ENCODE measurements at places on chromosomes 12 and 14.

DNA sequence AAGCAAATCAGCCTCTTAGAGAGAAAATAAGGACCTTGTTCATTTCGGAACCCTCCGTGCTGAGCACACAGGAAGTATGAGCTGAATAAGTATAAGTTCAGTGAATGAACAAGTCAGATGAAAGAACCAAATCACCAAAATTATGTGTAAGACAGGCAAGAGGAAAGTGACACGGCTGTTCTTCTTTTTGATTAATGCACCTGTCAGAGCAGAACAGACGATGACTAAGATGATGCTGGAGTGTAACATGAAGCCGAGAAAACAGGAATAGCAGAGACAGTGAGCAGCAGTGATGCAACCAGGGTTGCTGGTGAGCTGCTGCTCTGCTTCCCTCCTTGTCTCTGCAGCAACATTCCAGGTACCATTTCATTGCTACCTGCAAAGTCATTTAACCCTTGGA is 861.1 kb downstream of the GALC start:
- no peaks in the 10 kb centered on the region for H3K27me3 ChIP-seq
- H3K4me3 ChIP-seq, result no peak overlapping the region
- no peak for DNase-seq

- peaks cover 60% of the 10 kb centered on the region for H3K4me1 ChIP-seq
- no peak for DNase-seq
- peak overlapping the region; percentile 8 for H3K27ac ChIP-seq
Measured at GRCh38 chr14:59360923-59361794, 104.0 kb downstream of the GPR135 start.

DNA sequence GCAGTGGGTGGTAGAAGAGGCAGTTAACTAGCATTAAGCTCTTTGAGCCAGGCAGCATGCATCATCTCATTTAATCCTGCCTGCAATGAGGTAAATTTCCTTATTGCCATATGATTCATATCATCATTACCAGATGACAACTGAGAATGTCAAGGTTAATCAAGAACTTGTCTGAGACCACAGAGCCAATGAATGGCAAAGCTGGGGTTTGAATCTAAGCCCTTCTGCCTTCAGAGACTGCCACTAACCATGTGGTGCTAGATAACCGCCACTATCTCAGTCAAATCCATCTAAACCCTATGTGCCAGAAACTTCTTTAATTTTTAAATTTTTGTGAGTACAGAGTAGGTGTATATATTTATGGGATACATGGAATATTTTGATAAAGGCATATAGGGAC is 77.8 kb upstream of the GRIP1 start:
- no peak overlapping the region for H3K27ac ChIP-seq
- H3K4me1 ChIP-seq, result no peaks in the 10 kb centered on the region
- H3K36me3 ChIP-seq, result no peaks in the 10 kb centered on the region

DNA sequence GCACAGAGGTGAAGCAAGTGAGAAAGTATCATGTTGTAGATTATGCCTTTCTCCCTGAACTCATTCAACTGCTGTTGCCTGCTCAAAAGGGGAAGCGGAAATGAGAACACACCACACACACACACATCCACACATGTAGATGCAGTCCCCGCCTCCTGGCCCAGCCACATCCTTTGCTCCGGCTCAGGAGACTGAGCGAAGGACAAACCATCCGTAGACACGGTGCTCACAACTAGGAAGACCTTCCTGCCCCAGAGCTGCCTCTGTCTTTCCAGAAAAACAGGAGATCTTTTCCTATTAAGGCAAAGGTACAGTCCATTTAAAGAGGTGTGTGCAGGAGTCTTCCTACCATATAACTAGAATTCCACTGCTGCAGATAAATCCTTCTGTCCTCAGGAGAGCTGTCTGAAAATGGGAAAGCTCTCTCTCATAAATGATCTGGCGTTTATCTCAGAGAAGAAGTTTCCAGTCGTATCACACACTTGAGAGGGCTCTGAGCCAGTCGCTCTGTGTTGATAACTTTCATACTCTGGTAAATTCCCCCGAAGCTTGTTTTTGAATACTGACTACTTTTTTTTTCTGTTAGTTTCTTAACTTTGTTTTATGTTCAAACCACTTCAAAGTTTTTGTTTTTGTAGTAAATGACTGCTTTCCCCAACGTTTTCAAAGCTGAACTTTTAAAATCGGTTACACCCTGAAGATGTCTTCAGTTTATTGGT is at the start of gene TESPA1:
TSS of gene TESPA1 (minus strand) at position 105 of the 719 bp plus-strand sequence. CDS start 10,200 bp downstream, outside the sequence.
- no peak for DNase-seq
- no peaks in the 10 kb centered on the region for H3K27me3 ChIP-seq
- no peak within 1 kb of the TSS for H3K4me3 ChIP-seq
- H3K36me3 ChIP-seq, result no peaks in the 10 kb centered on the region
- no peaks in the 10 kb centered on the region for H3K4me1 ChIP-seq

DNA sequence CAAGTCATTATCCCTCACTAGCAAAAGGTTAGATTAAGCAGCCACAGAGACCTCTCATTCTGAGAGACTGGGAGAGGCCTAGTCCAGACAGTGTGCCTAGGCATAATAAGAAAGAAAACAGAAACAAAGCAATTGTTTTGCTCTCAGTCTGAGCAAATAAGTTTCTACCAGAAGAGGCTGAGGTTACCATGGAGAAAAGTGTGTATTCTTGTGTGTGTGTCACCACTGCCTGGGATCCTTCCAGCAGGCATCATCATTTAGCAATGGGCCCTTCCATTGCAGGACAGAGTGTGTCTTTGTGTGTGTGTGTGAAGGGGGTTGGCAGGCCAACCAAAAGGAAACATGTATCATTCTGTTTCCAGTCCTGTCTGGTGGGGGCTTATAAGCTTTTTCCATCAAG is 3.7 kb downstream of the EFS start:
- peaks cover 21% of the 10 kb centered on the region for H3K4me1 ChIP-seq
- no peak overlapping the region for H3K4me3 ChIP-seq
- no peak for DNase-seq
- no peaks in the 10 kb centered on the region for H3K36me3 ChIP-seq
- H3K27me3 ChIP-seq, result no peaks in the 10 kb centered on the region

- DNase-seq, result no peak
- no peak overlapping the region for H3K4me3 ChIP-seq
- H3K27ac ChIP-seq, result no peak overlapping the region
Measured at GRCh38 chr14:34058510-34058909, 107.6 kb upstream of the EGLN3 start.

- H3K27ac ChIP-seq, result no peak overlapping the region
- no peaks in the 10 kb centered on the region for H3K36me3 ChIP-seq
- DNase-seq, result no peak
- no peaks in the 10 kb centered on the region for H3K27me3 ChIP-seq
Measured at GRCh38 chr12:110666892-110667291, 22.0 kb downstream of the HVCN1 start.

DNA sequence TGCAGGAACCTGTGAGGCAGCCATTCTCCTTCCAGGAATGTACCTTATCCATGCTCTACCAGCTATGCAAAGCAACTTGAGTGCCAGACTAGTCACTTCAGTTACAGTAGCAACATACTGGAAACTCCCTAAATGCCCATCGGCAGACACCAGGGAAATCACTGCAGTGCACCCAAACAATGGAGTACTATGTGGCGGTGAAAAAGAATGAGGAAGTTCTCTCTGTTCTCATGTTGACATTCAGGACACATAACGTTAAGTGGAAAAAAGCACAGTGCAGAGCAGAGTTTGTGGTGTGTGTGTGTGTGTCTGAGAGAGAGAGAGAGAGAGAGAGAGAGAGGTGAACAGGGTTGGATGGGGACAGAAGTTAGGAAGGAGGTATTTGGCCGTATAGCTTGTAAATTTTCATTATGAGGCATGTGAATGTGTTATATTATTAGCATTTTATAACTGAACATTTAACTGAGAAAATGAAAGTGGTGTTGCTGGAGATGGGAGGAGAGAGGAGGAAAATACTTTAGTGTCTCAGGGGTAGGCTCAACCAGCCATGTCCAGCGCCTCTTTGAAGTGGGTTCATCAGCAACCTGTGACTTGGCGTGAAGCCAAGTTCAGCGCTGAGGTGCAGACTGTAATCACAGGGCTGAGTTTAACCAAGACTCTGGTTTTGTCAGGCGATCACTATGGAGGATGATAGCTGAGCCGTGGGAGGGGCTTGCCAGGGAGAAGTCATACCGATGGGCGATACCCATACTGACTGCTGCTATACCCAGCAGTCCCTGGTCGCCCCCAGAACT is 17.3 kb downstream of the TNFAIP2 start:
- no peak overlapping the region for H3K4me3 ChIP-seq
- H3K4me1 ChIP-seq, result peaks cover 19% of the 10 kb centered on the region
- H3K27me3 ChIP-seq, result no peaks in the 10 kb centered on the region
- no peak for DNase-seq
- H3K27ac ChIP-seq, result no peak overlapping the region

DNA sequence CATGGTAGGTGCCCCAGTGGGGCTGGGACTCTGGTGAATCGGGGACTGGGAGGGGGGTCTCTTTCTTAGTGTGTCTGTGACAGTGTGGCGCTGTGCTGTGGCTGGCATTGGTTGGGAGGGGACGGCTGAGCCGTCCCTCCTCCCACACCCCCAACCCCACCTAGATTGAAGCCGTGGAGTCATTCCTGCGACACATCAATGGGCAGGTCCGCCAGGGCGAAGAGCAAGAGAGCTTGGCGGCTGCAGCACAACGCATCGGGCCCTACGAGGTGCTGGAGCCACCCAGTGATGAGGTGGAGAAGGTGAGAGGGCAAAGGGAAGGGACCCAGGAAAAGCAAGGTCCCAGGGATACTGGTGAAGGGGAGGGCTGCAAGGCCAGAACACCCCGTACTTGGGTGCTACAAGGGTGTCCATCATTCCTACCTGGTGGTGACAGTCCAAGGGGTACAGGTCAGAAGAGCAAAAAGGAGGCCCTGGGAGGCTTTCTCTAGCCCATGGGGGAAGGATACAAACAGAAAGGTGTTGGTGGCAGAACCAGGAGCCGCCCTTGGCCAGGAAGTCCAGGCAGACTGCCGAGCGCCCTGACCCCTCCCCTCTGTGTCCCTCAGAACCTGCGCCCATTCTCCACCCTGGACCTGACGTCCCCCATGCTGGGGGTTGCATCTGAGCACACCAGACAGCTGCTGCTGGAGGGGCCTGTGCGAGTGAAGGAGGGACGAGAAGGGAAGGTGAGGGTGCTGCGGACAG is 7.4 kb downstream of the PLEKHG6 start:
- H3K4me3 ChIP-seq, result no peak overlapping the region
- H3K27me3 ChIP-seq, result no peaks in the 10 kb centered on the region
- DNase-seq, result no peak
- H3K36me3 ChIP-seq, result no peaks in the 10 kb centered on the region
- no peak overlapping the region for H3K27ac ChIP-seq
- peaks cover under 1% of the 10 kb centered on the region for H3K4me1 ChIP-seq

DNA sequence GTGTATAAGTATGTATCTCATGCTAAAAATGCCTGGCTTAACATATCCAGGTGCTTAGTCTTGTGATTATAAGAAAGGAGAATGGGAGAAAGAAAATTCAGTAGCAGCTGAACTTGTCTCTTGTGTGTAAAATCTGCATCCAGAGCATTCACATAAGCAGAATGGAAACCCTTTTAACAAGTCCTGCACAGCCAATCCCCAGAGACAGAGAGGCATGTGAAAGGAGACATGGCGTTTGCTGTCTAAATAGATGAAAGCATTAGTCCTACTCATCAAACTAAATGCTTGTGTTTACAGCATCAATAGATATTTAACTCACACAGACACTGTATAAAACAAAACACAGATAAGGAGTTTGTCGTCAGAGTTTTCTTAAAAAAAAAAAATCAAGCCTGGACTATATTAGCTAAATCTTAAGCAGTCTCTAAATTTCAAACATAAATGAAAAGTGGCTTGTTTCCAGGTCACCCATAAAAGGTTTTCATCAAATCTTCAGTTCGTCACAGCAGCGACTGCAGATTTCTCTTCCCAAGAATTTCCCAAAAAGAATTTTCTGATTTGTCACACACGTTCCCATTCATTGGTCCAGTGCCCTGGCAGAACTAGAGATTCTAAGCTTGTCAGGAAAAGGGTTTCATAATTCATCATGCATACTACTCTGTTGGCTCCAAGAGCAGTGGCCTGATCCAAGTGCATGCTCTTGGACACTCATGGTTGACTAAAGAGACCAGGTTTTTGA is 249.2 kb downstream of the BTG1 start:
- no peak overlapping the region for H3K4me3 ChIP-seq
- H3K27me3 ChIP-seq, result no peaks in the 10 kb centered on the region
- H3K36me3 ChIP-seq, result no peaks in the 10 kb centered on the region

DNA sequence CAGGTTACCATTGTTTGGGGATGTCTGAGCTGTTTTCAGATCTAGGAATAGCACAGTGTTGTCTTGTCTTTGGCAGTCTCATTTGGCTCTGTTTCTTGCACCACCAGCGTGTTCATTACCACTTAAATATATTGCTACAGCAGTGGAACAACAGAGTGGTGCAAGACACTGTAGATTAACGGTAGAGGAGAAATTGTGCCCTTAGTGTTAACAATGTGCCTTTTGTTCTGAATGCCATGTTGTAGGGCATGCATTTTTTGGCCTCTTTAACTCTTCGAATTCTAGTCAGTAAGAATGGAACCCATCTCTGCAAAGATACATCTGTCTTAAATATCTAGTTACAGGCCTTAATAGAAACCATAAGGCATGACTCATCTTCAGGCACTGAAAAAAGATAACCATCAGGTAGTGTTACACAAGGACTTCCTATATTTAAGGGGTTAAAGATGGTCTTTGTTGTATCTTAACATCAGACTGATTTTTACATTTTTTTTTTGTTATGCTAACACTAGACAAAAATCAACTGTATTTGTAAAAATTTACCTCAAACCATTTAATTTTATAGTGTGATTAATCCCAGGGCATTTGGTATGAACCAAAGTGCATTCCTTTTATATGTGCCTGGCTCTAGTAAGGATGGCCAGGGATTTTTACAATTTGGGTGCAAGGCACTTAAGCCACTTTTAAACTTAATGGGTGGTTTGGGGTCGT is 12.9 kb downstream of the DYRK2 start:
- H3K4me3 ChIP-seq, result no peak overlapping the region
- peak overlapping the region; percentile 65 for H3K27ac ChIP-seq
- peaks cover 44% of the 10 kb centered on the region for H3K4me1 ChIP-seq
- peaks cover 38% of the 10 kb centered on the region for H3K36me3 ChIP-seq

DNA sequence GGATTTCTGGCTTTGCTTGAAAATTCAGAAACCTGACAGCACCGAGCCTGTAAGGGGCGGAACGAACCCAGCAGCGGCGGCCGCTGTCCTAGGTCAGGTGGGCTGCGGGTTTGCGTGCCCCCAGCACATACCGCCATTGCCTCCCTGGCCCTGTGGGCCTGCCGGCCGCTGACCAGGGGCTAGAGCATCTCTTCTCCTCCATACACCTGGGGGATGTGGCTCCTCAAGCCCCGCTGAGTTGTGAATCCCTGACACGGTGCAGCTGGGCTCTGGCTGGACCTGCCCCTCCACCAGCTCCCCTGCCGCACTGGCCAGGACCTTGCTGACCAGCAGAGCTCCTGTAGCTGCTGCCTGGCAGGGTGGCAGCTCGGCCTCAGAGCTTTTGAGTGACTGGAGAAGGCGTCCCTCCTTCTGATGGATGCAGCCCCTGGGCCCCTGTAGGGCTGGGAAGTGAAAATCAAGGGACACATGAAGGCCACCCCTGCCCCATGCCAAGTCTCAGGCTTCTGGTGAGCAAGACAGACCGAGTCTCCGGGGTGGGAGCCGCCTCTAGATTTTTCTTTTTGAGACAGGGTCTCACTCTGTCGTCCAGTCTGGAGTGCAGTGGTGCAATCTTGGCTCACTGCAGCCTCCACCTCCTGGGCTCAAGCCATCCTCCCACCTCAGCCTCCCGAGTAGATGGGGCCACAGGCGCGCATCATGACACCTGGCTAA is 184.9 kb upstream of the SFSWAP start:
- H3K27ac ChIP-seq, result no peak overlapping the region
- DNase-seq, result no peak
- no peaks in the 10 kb centered on the region for H3K4me1 ChIP-seq
- no peaks in the 10 kb centered on the region for H3K27me3 ChIP-seq
- no peaks in the 10 kb centered on the region for H3K36me3 ChIP-seq
- no peak overlapping the region for H3K4me3 ChIP-seq
